Vagina (tissue), 2 donors: ENCODE measurements at places on chromosomes 1 and 21. TPM values are rescaled to one million over a fixed set of nuclear protein-coding genes. Genes with fewer than 3 reads are reported as not detected.

The CLSTN1 gene
- 96.5 TPM for total RNA-seq

The SLC44A3 gene
- total RNA-seq: 6.6 TPM

GRCh38 chr1:84834419-84835064 lies 58.5 kb downstream of the LPAR3 start:
- H3K36me3 ChIP-seq: no peaks in the 10 kb centered on the region
- no peak overlapping the region for H3K27ac ChIP-seq
- H3K4me1 ChIP-seq: peaks cover 5% of the 10 kb centered on the region
- H3K4me3 ChIP-seq: no peak overlapping the region

GRCh38 chr1:63628607-63629006 lies 35.4 kb downstream of the PGM1 start:
- no peak overlapping the region for H3K4me3 ChIP-seq
- no peaks in the 10 kb centered on the region for H3K4me1 ChIP-seq

DNA sequence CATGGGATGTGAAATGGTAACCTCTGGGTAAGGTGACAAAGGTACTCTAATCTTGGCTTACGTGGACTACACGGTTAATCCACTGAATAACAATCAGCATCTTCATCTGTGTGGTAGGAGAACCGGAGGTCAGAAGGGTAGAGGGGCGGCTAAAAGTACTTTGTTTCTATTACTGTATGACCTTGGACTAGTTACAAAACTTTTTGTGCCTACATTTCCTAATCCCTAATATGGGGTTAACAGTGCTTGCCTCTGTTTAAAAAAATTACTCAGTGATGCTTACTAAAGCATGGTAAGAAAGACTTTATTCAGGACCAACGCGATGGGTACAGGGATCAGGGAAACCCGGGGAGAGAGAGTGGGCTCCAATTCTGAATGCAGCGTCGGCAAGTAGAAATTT lies 1.7 kb upstream of the MRPS6 start:
- H3K4me3 ChIP-seq: no peak overlapping the region
- H3K36me3 ChIP-seq: no peaks in the 10 kb centered on the region
- peak overlapping the region; percentile 97 for H3K27ac ChIP-seq
- H3K4me1 ChIP-seq: peaks cover 24% of the 10 kb centered on the region
- H3K27me3 ChIP-seq: no peaks in the 10 kb centered on the region

The TTC39A gene
- 11.5 TPM for total RNA-seq

- no peaks in the 10 kb centered on the region for H3K27me3 ChIP-seq
- DNase-seq: no peak
- no peak overlapping the region for H3K4me3 ChIP-seq
- no peaks in the 10 kb centered on the region for H3K36me3 ChIP-seq
- peaks cover 5% of the 10 kb centered on the region for H3K4me1 ChIP-seq
Observed at GRCh38 chr1:244731651-244732050, 78.7 kb downstream of the DESI2 start.

- H3K27ac ChIP-seq: peak overlapping the region; percentile 98
- DNase-seq: peak; percentile 85
- H3K4me1 ChIP-seq: peaks cover 36% of the 10 kb centered on the region
- no peaks in the 10 kb centered on the region for H3K36me3 ChIP-seq
- H3K27me3 ChIP-seq: no peaks in the 10 kb centered on the region
- peak overlapping the region; percentile 80 for H3K4me3 ChIP-seq
Observed at GRCh38 chr21:46099476-46099875, 1.6 kb downstream of the COL6A2 start.

GRCh38 chr1:196680107-196680506 lies 28.3 kb downstream of the CFH start:
- H3K27ac ChIP-seq: no peak overlapping the region
- DNase-seq: no peak
- H3K27me3 ChIP-seq: no peaks in the 10 kb centered on the region
- no peaks in the 10 kb centered on the region for H3K4me1 ChIP-seq
- no peak overlapping the region for H3K4me3 ChIP-seq

DNA sequence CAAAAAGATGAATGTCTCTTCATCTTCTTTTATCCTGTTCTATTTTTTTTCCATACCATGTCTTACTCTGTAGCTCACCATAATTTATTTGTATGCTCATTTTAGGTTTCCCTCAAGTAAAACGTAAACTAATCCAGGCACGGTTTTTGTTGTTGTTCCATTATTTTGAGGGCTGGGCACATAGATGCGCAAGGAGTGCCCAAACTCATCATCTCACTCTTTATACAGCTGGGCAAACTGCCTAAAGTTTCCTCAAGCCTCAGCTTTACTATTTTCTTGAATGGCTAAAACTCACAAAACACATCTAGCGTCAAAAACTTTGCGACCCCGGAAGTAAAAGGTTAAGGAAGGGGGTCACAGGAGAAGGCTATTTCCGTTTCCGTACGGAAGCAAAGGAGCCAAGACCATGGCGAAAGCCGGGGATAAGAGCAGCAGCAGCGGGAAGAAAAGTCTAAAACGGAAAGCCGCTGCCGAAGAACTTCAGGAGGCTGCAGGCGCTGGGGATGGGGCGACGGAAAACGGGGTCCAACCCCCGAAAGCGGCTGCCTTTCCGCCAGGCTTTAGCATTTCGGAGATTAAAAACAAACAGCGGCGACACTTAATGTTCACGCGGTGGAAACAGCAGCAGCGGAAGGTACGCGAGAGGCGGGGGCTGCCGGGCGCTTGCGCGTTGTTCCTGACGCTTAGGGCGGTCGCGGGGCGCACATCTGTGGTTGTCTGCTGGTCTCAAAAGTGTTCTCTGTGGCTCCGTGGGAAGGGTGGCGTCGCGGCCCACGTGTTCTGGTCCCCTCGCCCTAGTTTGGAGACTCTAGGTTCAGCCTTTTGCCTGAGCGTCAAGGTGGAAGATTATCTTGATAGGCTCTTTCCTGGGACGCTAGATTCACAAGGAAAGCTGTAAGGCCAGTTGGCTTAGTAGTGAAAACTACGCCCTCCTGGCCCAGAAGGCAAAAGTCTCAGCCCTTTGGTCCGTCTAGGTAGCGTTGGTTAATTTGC lies at the start of gene RPF1:
RPF1 (plus strand) TSS at position 391 of the 993 bp plus-strand sequence; CDS start at position 407, 16 bp downstream.
- peak within 1 kb of the TSS; percentile 77 for H3K27ac ChIP-seq
- no peaks in the 10 kb centered on the region for H3K27me3 ChIP-seq
- no peak for DNase-seq

The AK4 gene
- 22.1 TPM for total RNA-seq

- H3K36me3 ChIP-seq: no peaks in the 10 kb centered on the region
- H3K27me3 ChIP-seq: no peaks in the 10 kb centered on the region
- peaks cover 19% of the 10 kb centered on the region for H3K4me1 ChIP-seq
- H3K4me3 ChIP-seq: no peak overlapping the region
Observed at GRCh38 chr1:22792396-22793160, 81.9 kb downstream of the EPHB2 start.

DNA sequence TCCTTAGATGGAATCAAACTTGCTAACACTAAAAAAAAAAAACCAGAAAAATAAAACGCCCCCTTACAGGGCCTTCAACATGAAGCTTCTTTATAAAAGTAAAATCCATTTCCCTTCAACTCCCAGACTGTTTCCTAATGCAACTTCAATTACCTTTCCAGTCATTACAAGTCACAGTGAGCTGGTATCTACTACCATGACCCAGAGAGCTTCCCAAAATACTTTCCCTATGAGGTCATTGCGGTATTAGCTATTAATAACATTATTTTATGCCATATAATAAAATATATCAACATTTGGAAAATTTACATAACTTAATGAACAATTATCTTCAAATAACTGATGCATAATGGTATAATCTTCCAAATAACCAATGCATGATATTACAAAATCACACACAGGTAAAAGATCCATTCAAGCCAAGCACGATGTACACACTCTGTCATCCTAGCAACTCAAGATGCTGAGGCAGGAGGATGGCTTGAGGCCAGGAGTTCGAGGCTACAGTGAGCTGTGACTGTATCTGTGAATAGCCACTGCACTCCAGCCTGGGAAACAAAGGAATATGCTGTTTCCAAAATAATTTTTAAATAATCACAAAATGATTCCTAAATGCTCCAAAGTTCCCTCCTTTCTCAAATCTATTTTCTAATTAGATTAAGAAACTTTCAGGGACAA lies 24.1 kb downstream of the EIF4G3 start:
- H3K27me3 ChIP-seq: no peaks in the 10 kb centered on the region
- no peak overlapping the region for H3K4me3 ChIP-seq
- DNase-seq: no peak
- no peaks in the 10 kb centered on the region for H3K36me3 ChIP-seq
- peaks cover 25% of the 10 kb centered on the region for H3K4me1 ChIP-seq

GRCh38 chr1:41417746-41418145 lies 56.5 kb downstream of the FOXO6 start:
- no peaks in the 10 kb centered on the region for H3K36me3 ChIP-seq
- peak overlapping the region; percentile 76 for H3K27ac ChIP-seq
- peaks cover 41% of the 10 kb centered on the region for H3K4me1 ChIP-seq
- no peaks in the 10 kb centered on the region for H3K27me3 ChIP-seq
- DNase-seq: no peak

The DUSP23 gene
- 106 TPM for total RNA-seq

The TMEM269 gene
- not detected for total RNA-seq

The LCE1E gene
- total RNA-seq: not detected

GRCh38 chr1:204446413-204447111 lies 34.9 kb upstream of the PPP1R15B start:
- peaks cover 22% of the 10 kb centered on the region for H3K36me3 ChIP-seq
- H3K27me3 ChIP-seq: no peaks in the 10 kb centered on the region
- no peak for DNase-seq
- H3K4me3 ChIP-seq: no peak overlapping the region
- no peak overlapping the region for H3K27ac ChIP-seq

- H3K4me3 ChIP-seq: no peak overlapping the region
- no peaks in the 10 kb centered on the region for H3K4me1 ChIP-seq
- H3K27me3 ChIP-seq: no peaks in the 10 kb centered on the region
- H3K36me3 ChIP-seq: no peaks in the 10 kb centered on the region
Observed at GRCh38 chr1:54839824-54840223, 38.7 kb upstream of the TTC22 start.

DNA sequence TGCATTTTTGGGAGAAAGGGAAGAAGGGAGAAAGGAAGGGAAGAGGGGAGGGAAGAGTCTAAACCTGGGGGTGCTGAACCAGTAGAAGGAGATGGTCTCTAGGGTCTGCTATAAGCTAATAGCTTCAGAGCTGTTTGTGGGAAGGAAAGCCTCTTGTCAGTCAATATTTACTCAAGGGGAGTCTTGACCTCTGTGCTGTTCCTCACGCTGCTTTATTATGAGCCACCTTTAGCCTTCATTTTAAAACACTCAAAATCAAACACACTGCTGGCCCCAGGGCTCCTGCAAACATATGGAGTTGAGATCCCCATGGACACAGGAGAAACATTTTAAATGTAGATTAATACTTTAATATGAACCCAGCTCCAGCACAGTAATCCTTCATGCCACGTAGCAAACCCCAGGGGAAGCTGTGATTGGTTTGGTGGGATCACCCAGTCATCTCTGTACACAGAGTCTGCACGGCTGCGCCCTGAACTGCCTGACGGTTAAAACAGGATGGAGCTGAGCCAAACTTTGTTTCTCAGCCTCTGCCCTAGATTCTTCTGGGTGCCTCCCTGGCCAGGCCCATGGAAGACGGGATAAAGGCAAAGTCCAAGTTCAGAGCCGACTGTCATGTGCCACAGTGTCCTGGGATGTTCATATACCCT lies 40.2 kb upstream of the VWA5B1 start:
- H3K4me3 ChIP-seq: no peak overlapping the region
- H3K27ac ChIP-seq: no peak overlapping the region
- no peak for DNase-seq
- H3K36me3 ChIP-seq: no peaks in the 10 kb centered on the region
- H3K4me1 ChIP-seq: no peaks in the 10 kb centered on the region

- peaks cover 54% of the 10 kb centered on the region for H3K4me1 ChIP-seq
- H3K27me3 ChIP-seq: no peaks in the 10 kb centered on the region
- H3K4me3 ChIP-seq: no peak overlapping the region
- no peak for DNase-seq
- no peaks in the 10 kb centered on the region for H3K36me3 ChIP-seq
- peak overlapping the region; percentile 9 for H3K27ac ChIP-seq
Observed at GRCh38 chr1:61138921-61139774, 56.8 kb downstream of the NFIA start.

DNA sequence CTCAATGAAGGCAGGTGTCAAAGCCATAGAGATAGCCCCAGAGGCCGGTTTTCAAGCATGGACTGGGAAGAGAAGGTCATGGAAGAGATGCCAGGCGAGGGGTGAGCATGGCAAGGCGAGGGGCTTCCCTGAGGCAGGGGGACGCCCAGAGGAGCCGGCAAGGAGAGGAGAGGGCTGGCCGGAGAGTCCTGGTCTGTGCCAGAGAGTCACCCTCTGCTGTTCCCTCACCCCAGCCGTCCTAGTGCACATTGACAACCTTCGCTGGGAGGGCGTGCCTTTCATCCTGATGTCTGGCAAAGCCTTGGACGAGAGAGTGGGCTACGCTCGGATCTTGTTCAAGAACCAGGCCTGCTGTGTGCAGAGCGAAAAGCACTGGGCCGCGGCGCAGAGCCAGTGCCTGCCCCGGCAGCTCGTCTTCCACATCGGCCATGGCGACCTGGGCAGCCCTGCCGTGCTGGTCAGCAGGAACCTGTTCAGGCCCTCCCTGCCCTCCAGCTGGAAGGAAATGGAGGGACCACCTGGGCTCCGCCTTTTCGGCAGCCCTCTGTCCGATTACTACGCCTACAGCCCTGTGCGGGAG lies 28.8 kb downstream of the H6PD start:
- H3K36me3 ChIP-seq: no peaks in the 10 kb centered on the region
- DNase-seq: no peak
- peaks cover 12% of the 10 kb centered on the region for H3K4me1 ChIP-seq
- H3K4me3 ChIP-seq: no peak overlapping the region
- H3K27ac ChIP-seq: no peak overlapping the region

DNA sequence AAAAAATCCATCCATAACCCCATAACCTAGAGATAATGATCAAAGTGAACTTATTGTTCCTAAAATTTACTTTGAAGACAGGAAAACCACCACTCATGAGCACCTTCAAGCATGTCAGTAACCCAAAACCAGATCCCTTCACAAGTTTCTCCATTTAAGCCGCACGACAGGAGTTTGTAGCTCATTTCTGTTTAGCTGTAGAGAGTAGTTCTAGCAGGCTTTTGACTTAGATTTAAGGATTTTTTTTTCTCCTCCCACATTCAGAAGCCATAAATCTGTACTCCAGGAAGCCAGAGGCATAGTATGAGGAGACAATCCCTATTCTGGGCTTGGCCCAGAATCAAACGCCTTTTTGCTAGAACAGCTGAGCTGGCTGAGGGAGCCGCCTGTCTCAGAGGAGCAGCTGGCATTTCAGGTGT lies 25.6 kb downstream of the TOMM20 start:
- no peak for DNase-seq
- H3K27me3 ChIP-seq: no peaks in the 10 kb centered on the region
- peaks cover 24% of the 10 kb centered on the region for H3K4me1 ChIP-seq
- H3K27ac ChIP-seq: no peak overlapping the region
- H3K4me3 ChIP-seq: no peak overlapping the region

The LORICRIN gene
- total RNA-seq: not detected

- no peak for DNase-seq
- no peak overlapping the region for H3K4me3 ChIP-seq
- no peaks in the 10 kb centered on the region for H3K36me3 ChIP-seq
Observed at GRCh38 chr1:10870493-10871096, 74.1 kb upstream of the CASZ1 start.

GRCh38 chr1:3827813-3828307 lies 29.2 kb downstream of the CEP104 start:
- no peaks in the 10 kb centered on the region for H3K27me3 ChIP-seq
- H3K4me3 ChIP-seq: no peak overlapping the region
- no peaks in the 10 kb centered on the region for H3K4me1 ChIP-seq
- DNase-seq: no peak
- H3K27ac ChIP-seq: no peak overlapping the region

GRCh38 chr1:156601892-156602291 lies 613 bp upstream of the GPATCH4 start:
- no peak for DNase-seq
- H3K4me3 ChIP-seq: peak overlapping the region; percentile 67
- H3K27me3 ChIP-seq: no peaks in the 10 kb centered on the region
- H3K4me1 ChIP-seq: peaks cover 21% of the 10 kb centered on the region
- H3K36me3 ChIP-seq: peaks cover 12% of the 10 kb centered on the region
- peak overlapping the region; percentile 47 for H3K27ac ChIP-seq
